ENCODE measurements at places on chromosomes 4 and X.

GRCh38 chrX:48934581-48935300, 15.9 kb upstream of the PIM2 start:
- DNase-seq, result no peak

- DNase-seq, result no peak
Measured at GRCh38 chr4:142523111-142523510, 323.0 kb downstream of the INPP4B start.

- DNase-seq, result no peak
Measured at GRCh38 chrX:13483773-13484172, 85.6 kb upstream of the EGFL6 start.

- DNase-seq, result no peak
Measured at GRCh38 chr4:162849937-162850336, 316.8 kb downstream of the NAF1 start.

GRCh38 chr4:54484383-54484782, 173.4 kb upstream of the KIT start:
- no peak for DNase-seq

DNA sequence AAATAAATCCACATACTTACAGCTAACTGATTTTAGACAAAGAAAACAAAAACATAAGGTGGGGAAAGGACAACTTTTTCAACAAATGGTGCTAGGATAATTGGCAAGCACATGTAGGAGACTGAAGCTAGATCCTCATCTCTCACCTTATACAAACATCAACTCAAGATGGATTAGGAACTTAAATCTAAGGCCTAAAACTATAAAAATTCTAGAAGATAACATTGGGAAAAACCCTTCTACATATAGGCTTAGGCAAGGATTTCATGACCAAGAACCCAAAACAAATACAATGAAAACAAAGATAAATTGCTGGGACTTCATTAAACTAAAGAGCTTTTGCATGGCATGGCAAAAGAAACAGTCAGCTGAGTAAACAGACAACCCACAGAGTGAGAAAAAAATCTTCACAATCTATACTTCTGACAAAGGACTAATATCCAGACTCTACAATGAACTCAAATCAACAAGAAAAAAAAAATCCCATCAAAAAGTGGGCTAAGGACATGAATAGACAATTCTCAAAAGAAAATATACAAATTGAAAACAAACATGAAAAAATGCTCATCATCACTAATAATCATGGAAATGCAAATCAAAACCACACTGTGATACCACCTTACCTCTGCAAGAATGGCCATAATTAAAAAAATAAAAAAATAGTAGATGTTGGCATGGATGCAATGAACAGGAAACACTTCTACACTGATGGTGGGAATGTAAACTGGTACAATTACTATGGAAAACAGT, 14.1 kb upstream of the AFP start:
- DNase-seq, result no peak

- DNase-seq, result no peak
Measured at GRCh38 chrX:43313035-43313434, 343.1 kb upstream of the MAOA start.

All from chondrocyte (in vitro differentiated cells).